Activated CD4-positive, alpha-beta memory T cell treated with anti-CD3 and anti-CD28 coated beads, Interleukin-2, amount 10 ng/mL, durations not matched to agents 7 days and 5 days (primary cell): ENCODE measurements at places on chromosomes 13 and 19. TPM values are rescaled to one million over a fixed set of nuclear protein-coding genes. Genes with fewer than 3 reads are reported as not detected.

DNA sequence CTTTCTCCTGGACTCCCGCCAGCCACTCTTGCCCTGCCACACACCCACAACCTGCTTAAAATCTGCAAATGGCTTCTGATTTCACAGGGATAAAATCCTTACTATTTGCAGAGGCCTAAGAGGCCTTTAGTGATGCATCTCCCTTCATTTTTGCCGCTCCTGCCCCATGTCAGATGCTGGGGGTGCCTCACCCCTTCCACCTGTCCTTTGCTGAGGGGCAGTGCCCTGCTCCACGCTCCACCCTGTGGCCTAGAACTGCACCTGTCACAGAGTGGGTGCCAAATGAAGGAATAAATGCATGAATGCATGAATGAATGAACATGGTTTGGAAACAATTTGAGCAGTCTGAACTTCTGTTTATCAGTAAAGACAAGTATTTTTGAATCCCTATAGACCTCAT lies 34.1 kb upstream of the UQCRFS1 start:
- no peak overlapping the region for H3K27ac ChIP-seq
- H3K27me3 ChIP-seq, result peaks cover 5% of the 10 kb centered on the region
- H3K4me3 ChIP-seq, result no peak overlapping the region
- DNase-seq, result no peak

DNA sequence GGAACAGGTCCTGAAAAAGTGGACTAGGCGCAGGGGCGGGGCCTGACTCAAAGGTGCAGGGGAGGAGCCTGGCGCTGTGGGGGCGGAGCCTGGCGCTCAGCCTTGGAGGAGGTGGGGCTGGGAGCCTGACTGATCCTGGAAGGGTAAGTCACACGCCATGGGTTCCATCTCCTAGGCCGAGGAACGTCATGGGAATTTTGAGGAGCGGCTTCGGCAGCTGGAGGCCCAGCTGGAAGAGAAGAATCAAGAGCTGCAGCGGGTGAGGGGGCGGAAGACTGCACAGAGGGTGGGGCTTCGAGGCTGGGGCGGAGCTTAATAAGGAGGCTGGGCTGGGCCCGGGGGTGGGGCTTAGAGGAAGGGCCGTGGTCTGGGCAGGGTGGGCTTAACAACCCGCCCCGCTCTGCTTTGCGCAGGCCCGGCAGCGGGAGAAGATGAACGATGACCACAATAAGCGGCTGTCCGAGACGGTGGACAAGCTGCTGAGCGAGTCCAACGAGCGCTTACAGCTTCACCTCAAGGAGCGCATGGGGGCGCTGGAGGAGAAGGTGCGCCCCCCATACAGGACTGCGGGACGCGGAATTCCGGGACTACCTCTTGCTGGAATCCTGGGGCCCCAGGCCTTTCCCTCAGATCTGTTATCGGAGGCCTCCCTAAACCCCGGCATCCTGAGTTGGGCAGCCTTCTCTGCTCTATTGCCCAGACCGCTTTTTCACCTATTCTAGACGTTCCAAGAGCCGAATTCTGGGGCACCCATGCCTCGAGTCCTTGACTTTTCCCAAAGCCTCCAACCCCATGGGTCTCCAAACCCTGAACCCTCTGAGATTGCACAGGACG lies 14.5 kb downstream of the PPFIA3 start:
- H3K4me3 ChIP-seq, result peak overlapping the region; percentile 24
- peaks cover 13% of the 10 kb centered on the region for H3K4me1 ChIP-seq
- no peak overlapping the region for H3K27ac ChIP-seq

DNA sequence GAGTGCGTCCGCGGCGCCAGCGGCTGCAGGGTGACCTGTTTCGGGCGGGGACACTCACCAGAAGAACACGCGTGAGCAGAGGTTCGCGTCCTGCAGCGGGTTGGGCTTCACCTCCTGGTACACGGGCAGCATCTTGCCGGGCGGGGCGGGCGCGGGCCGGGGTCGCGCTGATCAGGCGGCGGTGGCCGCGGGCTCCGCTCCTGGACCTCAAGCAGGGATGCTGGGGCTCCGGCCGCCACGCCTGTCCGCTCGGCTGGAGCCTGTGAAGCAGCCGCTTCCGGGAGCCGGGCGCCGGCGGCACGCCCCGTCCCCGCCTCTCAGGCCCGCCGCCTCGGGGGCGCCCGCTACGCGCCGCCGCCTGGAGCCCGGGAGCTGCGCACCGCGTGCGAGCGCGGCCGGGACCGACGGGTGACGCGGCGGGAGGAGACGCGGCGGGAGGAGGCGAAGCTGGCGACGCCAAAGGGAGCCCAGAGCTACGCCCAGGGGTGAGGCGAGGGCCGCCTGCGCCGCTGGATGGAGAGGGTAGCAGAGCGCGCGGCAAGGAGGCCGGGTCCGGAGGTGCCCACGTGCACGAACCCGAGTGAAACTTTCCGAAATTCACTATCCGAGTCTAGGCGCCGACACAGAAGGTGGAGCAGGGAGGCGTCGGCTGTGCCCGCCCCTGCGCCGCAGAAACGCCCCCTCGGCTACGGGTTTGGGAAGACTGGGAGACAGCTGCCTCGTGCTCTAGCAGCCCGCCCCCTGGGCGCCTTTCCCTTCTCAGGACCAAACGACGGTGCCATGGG lies at the start of gene ABCC4:
ABCC4 (minus strand) TSS at position 269 of the 785 bp plus-strand sequence; CDS start at position 132, 137 bp downstream.
- H3K4me1 ChIP-seq, result peaks cover 23% of the 10 kb centered on the region
- no peaks in the 10 kb centered on the region for H3K36me3 ChIP-seq
- H3K27ac ChIP-seq, result no peak within 1 kb of the TSS
- H3K4me3 ChIP-seq, result peak within 1 kb of the TSS; percentile 76
- peaks cover 6% of the 10 kb centered on the region for H3K27me3 ChIP-seq

ERVV-1 gene
- not detected for total RNA-seq

DNA sequence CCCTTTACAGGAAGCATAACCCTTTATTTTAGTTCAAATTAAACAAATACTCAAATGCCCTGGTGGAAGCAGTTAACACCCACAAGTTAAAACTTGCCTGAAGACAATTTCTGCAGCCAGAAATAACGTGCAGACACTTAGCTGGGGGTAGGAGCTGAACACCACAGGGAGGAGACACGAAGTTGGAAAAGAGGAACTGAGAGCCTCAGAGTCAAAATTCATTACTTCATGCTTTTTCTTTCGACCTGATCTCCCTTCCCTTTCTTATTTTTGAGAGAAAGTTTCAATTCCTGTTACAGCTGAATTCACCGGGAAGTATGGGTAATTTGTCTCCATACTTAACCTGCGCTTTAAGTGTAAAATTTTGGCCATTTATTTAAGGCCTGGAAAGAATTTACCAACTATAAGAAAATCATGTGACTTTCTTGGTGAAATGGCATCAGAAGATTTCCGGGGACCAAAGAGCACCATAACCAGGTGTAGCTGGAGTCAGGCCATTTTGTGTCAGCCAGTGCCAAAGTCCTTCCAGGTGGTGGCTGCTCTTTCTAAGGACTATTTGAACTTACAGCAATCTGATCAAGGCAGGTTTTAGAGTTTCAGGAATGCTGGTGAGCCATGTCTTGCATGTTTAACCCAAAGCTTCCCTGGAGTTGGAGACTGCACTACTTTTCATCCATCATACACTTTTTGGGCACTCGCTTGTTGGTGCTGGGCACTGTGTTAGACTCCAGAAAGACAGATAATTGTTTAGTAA lies 46.5 kb upstream of the RCBTB2 start:
- peaks cover 40% of the 10 kb centered on the region for H3K27me3 ChIP-seq
- peaks cover 15% of the 10 kb centered on the region for H3K36me3 ChIP-seq
- no peak overlapping the region for H3K27ac ChIP-seq
- peaks cover 44% of the 10 kb centered on the region for H3K4me1 ChIP-seq
- H3K4me3 ChIP-seq, result no peak overlapping the region
- DNase-seq, result no peak

- H3K4me3 ChIP-seq, result peak overlapping the region; percentile 91
- H3K36me3 ChIP-seq, result peaks cover 42% of the 10 kb centered on the region
- DNase-seq, result peak; percentile 46
- H3K27me3 ChIP-seq, result no peaks in the 10 kb centered on the region
Measured at GRCh38 chr19:35267353-35267817, 1.4 kb upstream of the USF2 start.

GRCh38 chr19:58497634-58498170 lies 14.1 kb downstream of the SLC27A5 start:
- DNase-seq, result no peak
- H3K27ac ChIP-seq, result peak overlapping the region; percentile 14
- H3K27me3 ChIP-seq, result no peaks in the 10 kb centered on the region

DNA sequence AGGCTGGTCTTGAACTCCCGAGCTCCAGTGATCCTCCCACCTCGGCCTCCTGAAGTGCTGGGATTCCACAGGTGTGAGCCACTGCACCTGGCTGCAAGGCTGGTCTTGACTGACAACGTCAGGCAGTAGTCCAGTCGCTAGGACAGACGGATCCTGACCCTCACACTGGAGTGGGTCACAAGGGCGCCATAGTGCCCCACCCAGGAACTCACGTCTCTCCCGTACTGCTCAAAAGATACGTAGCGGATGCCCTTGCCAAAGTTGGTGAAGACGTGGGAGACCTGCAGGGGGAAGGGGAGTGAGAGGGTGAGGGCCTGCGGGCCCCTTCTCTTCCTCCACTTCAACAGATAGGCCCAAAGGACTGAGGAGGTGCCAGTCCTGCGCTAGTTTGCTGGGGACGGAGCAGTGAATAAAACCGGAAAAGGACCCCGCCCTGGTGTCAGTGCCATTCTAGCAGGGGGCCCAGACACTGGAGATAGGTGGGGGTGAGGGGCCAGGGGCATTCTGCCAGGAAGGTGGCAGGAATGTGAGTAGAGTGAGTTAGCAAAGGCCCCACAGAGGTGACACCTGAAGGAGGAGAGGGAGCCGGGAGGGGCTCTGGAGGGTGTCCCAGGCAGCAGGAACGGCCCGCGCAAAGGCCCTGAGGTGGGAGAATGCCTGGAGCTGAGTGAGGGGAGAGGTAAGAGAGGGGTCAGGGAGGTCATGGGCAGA lies 11.9 kb downstream of the MRPS12 start:
- peaks cover 20% of the 10 kb centered on the region for H3K27me3 ChIP-seq
- H3K36me3 ChIP-seq, result no peaks in the 10 kb centered on the region
- no peak for DNase-seq
- peaks cover 25% of the 10 kb centered on the region for H3K4me1 ChIP-seq
